ENCODE measurements at places on chromosomes 4 and X.

DNA sequence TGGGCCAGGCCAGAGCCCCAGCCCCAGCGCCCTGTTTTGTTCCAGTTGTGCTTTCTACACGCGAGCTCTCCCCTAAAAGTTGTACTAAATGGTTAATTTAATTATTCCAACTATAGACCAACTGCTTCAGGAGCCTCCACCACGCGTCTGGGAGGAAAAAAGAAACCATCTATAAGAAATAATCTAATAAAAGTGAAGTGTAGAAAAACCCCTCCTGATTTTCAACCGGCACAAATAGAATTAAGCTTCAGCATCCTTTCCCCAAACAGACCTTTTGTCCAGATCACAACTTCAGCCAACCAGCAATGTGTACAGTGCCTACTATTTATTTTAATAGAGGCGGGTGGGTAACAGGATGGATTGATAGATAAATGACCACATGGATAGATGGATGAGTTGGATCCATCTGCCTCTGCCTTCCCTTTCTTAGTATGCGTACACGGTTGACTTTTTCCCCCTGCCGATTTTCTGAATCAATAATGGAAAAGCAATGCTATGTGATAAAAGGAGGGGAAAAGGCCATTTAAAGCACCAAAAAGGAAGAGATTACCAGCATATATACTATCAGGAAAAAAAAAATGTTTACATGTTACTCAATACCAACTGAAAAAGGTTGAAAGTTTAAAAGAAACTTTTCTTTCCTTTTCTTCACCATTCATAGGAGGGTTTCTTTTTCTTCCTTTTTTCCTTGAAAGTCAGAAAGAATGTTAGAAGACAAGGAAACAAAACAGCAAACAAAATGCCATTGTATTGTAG lies 3.7 kb upstream of the PHOX2B start:
- no peak for DNase-seq

DNA sequence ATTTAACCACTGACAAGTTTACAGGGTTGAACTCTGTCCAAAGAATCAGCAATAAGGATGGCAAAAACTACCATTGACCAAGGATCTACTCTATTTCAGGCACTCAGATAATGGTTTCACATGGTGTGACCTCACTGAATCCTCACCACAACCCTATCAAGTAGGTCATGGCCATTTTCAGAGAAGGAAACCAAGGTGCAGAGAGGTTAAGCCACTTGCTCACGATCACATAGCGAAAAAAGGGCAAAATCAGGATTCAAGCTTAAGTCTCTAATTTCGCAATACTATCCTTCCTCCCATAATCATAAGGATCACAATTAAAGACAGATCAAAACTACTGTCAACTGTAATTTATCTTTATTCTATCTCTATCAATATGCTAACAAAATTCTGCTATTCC lies 191.0 kb upstream of the AFF2 start:
- no peak for DNase-seq

DNA sequence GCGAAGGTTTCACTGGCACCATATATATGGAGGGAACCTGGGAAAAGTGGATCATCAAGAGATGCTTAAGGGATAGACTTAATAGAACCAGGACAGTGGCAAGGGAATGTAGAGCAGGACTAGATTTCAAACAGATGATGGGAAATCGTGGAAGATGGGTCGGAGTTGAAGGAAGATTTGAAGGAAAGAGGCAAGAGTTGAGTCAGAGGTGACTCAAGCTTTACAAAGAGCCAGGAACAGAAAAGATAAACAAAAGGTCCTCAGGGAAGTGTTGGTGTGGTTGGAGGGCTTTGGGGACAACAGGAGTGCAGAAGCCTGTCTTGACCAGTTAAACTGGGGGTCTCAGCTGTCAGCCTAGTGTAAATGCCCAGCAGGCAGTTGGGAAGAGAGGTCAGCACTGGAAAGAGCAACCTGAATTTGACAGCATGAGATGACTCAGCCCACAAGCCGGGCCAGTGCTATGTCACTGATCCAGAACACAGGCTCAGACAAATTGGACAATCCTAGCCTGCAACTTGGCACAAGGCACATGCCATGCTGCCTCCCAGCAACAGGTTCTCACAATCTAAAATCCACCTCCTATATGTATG lies 230.5 kb downstream of the IDS start:
- no peak for DNase-seq

DNA sequence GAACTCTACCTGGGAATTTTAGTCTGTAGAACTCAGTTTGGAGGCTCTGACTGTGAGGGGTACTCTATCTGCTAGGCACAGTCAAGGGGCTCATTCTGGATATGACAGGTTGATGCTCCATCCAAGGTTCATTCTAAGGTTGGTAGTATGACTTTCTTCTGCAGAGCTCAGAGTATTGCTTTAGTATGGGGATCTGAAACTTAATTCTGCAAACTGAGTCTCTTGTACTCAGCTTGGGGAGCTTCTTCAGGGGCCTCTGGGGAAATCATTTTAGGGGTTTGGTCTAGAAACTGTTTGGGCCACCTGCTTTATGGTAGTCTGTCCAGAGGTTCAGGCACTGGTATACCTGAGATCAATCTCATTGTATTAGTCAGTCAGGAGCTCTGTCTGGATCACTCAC lies 9.7 kb upstream of the TSR2 start:
- no peak for DNase-seq

DNA sequence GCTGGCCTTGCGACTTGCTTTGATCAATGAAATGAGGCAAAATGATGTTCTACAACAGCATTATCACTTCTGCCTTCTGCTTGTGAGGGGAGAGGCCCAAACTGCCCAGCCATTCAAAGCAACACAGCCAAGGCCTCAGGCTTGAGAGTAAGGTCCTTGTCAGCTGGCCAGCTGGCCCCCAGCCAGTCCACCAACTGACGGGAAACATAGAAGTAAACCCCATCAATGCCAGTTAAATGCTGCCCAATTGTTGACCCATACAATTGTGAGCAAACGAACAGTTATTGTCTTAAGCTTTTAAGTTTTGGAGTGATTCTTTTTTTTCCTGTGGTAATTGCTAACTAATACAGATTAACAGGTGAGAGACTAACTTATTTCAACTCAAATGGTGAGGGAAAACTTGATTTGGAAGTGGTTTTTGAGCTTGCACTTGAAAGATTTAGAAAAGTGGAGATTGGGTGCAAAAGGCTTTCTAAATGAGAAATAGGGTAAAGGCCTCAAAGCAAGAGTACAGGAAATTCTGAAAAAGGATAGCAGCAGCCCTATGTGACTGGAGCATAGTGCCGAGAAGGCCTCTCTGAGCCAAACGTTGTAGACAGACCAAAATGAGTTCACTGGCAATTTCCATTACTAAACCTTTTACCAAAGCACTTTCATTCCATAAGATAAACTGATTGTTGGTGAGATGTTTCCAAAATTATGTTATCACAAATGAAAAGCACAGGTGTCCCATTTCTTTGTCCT lies 66.9 kb downstream of the ARHGEF38 start:
- DNase-seq = no peak

- no peak for DNase-seq
Observed at GRCh38 chr4:39719804-39720580, 22.1 kb downstream of the UBE2K start.

- DNase-seq = no peak
Observed at GRCh38 chrX:9899640-9900111, 67.5 kb upstream of the CLDN34 start.

DNA sequence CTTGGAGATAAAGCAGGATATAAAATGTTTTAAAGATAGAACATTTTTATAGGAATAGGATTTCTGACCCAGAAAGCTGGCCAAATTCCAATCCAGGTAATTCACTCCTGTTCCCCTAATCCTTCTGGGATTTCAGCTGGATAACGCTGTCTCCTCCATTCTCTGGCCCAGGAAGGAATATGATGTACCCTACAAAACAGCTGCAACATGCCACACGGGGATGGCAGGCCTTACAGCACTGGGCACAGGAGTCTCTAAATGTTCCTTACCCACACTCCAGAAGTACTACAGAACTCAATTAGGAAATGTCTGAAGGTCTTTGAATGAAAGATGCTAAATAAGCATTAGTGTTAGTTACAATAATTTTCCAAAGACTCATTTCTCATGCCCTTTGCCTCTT lies 15.8 kb downstream of the CAMK2D start:
- DNase-seq = no peak

- DNase-seq = no peak
Observed at GRCh38 chr4:98383431-98384106, 122.4 kb downstream of the RAP1GDS1 start.

GRCh38 chrX:151722241-151722846 lies 6.5 kb downstream of the FATE1 start:
- DNase-seq = no peak

DNA sequence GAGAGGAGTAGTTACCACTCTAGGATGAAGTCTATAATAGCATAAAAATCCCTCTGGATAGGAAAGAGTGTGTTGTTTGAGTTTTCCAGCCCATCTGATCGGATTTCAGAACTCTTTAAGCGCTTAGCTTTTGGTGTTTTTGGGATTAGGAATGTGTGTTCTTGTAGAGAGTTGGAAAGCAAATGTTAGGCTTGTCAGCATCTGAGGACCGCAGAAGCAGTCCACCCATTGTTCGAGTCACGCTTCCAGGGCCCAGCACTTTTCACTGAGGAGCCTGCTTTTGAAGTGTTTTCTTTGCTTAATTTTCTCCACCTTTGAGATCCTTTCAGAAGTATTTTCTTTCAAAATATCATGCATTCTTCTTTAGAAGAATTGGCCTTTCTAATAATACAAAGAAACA lies 306.2 kb downstream of the TENM3 start:
- DNase-seq = no peak

DNA sequence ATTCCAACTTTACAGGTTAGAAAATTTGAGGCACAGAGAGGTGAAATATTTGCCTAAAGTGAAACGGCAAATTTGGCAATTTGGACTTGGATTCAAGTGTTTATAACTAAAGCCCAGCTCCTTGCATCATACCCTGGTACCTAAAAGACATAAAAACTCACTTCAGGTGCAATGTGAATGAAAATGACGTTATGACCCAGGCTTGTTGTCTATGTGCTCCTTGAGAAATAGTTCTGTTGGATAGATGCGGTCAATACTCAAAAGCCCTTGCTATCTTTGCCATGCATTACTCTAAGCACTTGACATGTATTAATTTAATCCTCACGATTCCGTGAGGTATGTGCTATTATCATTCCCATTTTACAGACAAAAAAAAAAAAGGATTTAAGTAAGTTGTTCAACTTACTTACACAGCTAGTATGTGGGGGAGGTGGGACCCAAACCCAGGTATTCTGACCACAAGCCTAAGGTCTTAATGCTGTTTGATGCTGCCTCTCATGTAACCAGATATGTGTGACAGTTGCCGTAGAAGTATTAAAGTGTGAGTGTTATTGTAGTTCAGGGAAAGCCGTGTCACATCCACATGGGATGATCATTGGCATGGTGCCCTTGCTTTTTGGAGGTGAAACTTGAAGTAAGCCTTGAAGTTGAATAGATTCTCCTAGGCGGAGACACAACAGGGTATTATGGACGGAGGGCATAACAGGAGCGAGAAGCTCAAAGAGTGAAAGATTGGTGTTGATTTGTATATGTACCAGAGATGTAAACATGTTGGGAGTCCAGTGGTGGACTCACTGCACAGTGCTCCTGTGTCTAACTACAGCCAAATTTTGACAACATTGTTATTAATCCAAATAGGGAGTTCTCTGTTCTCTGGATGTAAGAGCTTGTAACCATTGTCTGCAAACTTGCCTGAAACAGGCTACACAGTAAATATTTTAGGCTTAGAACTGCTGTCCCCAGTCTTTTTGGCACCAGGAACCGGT lies 3.1 kb downstream of the SCML1 start:
- DNase-seq = no peak

GRCh38 chrX:20374900-20375438 lies 108.3 kb upstream of the RPS6KA3 start:
- no peak for DNase-seq

DNA sequence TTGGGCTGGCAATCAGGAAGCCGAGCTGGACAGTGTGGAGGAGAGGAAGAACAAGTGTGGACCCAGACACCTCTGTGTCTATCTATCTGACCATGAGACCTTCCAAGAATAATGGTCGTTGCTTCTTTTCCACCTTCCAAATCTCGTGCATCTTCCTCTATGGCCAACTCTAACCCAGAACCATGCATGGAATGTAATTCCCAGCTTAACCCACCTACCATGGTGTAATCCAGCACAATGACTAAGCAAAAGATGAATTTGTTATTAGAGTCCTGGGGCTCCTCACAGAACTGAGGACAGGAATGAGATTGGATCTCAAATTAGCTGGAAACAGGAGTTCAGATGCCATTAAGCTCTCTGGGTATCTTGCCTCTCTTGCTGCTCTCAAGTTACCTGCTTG lies 17.4 kb upstream of the TMEM184C start:
- no peak for DNase-seq

DNA sequence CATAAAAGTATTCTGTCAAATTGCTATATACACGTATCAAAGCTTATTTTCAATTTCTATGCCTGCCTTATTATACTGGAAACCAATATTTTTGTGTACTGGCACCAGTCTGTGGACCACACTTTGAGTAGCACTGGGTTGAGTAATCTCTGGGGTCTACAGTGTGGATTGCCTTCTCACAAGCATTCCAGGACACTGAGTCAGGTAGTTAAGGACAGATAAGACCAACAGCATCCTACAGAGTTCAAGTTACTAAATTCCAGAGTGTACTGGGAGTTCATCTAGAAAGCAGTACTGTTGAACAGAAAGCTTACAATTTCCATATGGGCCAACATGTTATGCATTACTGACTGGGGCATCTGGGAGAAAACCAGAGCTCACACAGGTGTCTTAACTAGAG lies 61.8 kb downstream of the VMA21 start:
- DNase-seq = no peak

DNA sequence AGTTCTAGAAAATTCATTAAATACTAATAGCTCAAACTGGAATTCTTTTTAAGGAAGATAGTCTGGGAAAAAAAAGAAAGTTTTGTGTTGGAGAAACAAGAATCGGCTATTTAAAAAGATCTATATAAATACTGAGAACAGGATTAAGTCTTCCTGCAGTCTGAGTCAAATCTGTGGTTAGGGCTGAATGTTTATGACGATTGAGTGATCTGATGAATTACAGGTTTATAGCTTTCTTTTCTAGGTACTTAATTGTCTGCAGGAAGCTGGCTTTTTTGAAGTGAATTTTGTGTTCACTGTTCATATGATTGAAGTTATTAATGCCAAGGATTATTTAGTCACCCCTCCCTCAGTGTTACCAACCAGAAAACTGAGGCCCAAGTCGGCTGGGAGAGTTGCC lies 42.2 kb downstream of the TLL1 start:
- no peak for DNase-seq

GRCh38 chr4:140097572-140097971 lies 56.4 kb downstream of the MAML3 start:
- no peak for DNase-seq

GRCh38 chr4:40330536-40330935 lies 4.6 kb upstream of the CHRNA9 start:
- no peak for DNase-seq

- no peak for DNase-seq
Observed at GRCh38 chrX:47743504-47743903, 84.5 kb upstream of the UXT start.

- DNase-seq = no peak
Observed at GRCh38 chr4:81499840-81500239, 28.1 kb upstream of the RASGEF1B start.

- no peak for DNase-seq
Observed at GRCh38 chrX:143633461-143634308, 2.2 kb downstream of the SLITRK4 start.

- no peak for DNase-seq
Observed at GRCh38 chrX:19673375-19674040, 158.2 kb upstream of the MAP3K15 start.
